ENCODE measurements at places on chromosomes 11 and 22. TPM values are rescaled to one million over a fixed set of nuclear protein-coding genes. Genes with fewer than 3 reads are reported as not detected.

Gene BRMS1
- total RNA-seq, result 18.2 TPM

DNA sequence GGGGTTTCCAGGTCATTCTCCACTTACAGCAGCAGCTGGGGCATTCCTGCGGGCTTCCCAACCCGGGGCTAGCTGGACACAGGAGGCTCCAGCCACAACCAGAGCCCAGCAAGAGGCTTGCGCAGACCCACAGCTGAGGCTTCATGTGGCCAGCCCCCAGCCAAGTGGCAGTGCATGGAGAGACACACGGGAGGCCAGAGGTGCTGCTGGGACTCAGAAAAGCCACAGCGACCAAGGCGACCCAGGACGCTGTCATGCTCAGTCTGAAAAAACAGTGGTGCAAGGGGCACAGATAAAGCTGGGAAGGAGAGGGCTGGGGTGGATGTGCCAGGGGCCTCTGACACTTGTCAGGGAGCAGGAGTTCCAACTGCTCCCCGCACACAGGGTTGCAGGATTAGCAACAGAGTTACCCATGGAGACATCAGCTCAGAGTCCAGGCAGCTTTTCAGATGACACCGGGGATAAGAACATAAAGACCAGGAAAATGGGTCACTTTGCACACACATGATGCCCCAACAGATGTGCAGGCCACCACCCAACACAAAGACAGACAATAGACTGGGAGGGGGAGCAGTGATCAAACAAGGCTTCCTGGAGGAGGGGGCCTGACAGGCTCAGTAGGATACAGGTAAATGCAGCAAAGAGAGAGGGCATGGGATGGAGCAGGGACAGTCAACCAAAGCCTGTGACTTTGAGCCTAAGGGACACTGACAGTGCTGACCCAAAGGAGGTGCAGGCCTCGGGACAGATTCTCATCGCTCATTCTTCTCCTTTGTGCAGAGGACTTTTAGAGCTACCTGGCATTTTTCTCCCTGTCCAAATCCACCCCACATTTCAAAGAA, 6.9 kb upstream of the NEAT1 start:
- no peak for DNase-seq

DNA sequence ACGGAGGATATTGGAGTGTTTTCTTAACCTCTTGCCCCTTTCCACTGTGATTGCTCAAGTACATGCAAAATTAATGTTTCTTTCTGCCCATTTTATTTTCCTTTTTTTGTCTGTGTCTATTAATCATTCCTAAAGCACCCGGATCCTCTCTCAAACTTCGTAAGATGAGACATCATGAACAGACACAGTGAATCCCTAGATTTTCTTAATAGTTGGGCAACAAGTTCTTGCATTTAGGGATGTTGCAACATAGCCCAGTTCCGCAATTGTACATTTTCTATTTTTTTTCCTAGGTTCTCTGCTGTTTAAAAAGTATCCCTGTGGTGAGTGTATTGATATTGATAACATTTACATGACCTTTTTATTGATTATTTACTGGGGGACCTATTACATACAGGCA, 2.9 kb downstream of the FAM111A start:
- DNase-seq, result no peak

- no peak for DNase-seq
Measured at GRCh38 chr11:31870609-31871309, 59.6 kb upstream of the PAX6 start.

GRCh38 chr22:32702421-32702820, 99.1 kb upstream of the TIMP3 start:
- no peak for DNase-seq

DNA sequence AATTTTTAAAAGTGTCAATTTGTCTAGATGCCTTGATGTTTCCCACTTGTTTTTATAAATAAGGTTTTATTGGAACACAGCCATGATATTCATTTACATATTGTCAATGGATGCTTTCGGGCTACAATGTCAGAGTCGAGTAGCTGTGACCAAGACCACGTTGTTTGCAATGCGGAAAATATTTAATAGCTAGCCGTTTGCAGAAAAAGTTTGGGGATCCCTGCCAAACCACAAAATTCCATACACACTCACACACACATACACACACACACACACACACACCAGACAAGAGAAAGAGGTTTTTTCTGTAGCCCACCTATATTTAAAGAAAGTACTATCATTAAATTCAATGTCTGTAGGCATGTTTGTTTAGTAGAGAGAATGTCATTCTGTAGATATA, 58.3 kb downstream of the TYR start:
- DNase-seq, result no peak

DNA sequence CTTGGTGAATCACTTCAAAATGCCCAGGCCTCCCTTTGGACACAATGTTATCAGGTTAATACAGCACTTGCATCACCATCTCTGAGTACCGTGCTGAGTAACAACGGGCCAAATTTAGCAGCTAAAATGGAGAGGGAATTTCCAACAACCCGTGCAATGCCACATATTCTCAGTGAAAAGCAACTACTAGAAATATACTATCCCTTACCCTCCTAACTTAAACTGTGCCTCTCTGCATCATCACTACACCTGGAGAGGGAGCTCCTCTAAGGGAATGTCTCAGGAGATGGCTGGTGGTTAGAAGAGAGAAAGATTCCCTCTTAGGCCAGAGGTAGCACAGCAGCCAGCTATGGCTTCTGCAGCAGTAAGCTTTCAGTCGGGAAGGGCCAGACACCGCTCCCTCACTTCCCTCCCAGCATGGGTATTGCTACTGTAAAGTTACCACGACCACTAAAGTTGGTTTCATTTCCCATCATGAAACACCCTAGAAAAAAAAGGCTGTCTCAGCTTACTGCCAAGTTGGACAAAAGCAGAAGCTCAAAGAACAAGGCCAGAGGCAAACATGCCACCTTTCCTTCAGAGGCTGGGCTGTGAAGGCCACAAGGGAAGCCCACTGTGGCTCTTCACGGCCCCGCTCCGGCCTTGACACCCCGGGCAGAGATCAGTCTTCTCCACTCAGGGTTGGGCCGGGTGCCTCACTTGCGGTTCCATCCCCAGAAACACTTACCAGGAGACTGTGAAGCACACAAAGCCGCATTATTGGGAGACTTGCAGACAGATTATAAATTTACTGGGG, 3.9 kb downstream of the MAML2 start:
- no peak for DNase-seq

DNA sequence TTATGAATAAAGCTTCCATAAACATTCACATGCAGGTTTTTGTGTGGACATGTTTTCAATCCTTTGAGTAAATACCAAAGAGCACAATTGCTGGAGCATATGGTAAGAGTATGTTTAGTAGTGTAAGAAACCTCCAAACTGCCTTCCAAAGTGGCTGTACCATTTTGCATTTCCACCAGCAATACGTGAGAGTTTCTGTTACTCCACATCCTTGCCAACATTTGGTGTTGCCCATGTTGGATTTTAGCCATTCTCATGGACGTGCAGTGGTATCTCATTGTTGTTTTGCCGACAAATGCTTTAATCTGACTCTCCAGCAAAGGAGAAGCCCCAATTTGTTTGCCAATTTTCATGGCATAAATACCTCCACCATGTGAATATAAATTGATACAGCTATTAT, 103.9 kb upstream of the TMEM45B start:
- no peak for DNase-seq

GRCh38 chr11:57407941-57408475, 17.6 kb upstream of the PRG2 start:
- no peak for DNase-seq

DNA sequence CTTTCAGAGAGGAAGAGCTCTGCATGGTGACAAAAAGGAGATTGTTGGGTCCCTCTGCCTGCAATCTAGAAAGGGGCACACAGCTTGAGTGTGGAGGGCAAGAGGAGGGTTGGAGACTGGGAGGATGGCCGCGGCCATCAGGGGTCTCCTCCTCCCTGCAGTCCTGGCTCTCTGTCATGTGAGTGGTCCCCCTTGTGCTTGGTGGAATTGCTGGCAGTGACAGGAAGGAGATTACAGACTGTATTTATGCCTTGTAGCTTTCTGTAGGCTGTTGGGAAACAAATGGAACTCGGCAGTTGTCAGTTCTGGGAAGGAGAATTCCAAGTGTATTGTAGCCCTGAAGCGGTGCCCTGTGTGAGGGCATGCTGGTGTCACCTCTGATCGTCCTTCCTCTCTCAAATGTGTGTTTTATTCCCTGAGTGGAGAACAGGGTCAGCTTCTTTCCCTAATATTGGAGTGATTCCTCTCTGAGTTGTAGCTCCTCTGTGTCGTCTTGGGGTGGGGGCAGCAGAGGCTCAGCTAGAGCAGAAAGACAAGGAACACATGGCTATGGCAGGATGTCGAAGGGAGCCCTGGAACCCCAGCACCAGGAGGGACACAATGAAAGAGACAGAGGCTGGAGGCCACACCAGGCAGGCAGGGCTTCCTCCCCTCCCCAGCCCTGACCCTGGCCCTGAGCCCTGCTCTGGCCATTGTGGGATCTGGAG, 163.1 kb downstream of the PKNOX2 start:
- no peak for DNase-seq

GRCh38 chr11:80722629-80723028, 1281.8 kb upstream of the TENM4 start:
- no peak for DNase-seq

DNA sequence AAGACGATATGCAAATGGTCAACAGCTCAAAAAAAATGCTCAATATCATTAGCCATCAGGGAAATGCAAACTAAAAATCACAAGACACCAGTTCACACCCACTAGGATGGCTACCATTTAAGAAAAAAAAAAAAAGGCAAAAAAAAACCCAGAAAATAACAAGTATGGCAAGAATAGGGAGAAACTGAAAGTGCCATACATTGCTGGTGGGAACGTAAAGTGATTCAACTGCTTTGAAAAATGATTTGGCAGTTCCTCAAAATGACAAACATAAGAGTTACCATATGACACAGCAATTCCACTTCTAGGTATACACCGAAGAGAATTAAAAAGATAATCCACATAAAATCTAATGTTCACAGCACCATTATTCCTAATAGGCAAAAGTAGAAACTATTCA, 47.5 kb downstream of the PICALM start:
- DNase-seq, result no peak
